ENCODE measurements at places on chromosomes 5 and 9. TPM values are rescaled to one million over a fixed set of nuclear protein-coding genes. Genes with fewer than 3 reads are reported as not detected.

GZMA gene
- 2.1 TPM for total RNA-seq

GRCh38 chr9:106892632-106893031 lies 29.7 kb downstream of the ZNF462 start:
- peak; percentile 50 for DNase-seq

DNA sequence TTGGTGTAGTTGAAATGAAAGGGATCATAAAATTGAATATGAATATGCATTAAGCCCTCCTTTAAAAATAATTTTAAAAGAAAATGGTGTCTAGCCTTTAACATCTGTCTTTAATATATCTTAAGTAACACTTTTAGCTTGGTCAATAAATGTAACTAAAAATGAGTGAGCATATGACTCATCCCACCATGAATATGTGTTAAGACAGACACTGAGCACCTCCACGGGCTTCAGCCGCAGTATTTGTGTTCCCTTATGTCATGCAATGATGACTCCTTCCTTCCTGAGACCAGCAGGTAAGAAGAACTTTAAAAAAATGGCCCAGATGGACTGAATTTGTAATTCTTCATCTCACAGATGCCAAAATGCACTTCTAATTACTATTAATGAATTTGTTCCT lies 563.2 kb downstream of the NR2F1-AS1 start:
- DNase-seq = no peak

DNA sequence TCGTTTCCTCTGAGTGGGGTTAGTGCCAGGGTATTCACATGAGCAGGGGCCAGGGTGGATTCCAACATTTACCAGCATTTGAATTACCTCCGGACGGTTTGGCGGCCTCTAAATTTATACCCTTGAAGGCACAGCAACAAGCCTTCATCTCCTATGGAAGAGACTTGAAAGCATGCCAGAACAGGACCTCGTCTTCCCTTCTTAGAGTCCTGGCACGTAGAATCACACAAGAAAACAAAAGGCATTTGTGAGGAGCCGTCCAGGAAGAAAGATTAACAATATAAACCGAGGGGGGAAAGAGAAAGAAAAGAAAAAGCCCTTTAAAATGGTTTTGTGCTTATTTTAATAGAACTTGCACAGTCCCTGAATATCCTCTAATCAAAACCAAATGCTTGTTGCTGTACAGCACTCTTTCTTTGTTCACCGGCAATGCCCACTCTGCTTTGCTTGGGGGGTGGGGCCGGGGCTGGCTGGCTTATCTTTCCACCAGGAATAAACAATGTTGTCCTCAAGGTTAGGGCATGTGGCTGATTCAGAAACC lies 575.8 kb upstream of the ZNF462 start:
- DNase-seq = no peak

DNA sequence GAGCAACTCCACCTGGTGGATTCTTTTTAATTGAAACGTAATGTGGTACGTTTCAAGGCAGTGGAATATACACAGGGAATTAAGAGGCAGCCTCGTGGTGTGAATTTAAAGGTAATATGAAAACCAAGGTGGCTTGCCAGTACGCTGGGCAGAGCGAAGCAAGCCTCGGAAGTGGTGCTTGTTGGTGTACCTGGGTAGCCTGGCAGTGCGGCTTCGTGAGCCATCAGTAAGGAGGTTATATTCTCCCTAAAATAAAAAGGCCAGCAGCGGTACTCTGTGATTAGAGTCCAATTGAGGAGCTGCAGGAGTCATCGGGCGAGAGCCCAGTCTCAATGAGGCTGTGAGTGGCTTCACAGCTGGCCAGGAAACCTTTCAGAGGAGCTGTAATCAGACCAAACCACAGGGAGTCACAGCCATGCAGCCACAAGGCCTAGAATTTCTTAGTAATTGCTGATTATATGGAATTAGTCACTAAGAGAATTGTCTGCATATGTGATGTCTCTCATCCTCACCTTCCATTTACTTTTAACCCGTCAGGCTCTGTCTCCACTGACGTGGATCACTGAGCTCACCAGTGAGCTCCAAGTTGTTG lies 57.7 kb downstream of the DCP2 start:
- DNase-seq = no peak

Measured in ureter (tissue), 1 donor.